ENCODE measurements at places on chromosomes 6 and 20.

- DNase-seq = no peak
Observed at GRCh38 chr6:192313-192664, 100.0 kb upstream of the DUSP22 start.

DNA sequence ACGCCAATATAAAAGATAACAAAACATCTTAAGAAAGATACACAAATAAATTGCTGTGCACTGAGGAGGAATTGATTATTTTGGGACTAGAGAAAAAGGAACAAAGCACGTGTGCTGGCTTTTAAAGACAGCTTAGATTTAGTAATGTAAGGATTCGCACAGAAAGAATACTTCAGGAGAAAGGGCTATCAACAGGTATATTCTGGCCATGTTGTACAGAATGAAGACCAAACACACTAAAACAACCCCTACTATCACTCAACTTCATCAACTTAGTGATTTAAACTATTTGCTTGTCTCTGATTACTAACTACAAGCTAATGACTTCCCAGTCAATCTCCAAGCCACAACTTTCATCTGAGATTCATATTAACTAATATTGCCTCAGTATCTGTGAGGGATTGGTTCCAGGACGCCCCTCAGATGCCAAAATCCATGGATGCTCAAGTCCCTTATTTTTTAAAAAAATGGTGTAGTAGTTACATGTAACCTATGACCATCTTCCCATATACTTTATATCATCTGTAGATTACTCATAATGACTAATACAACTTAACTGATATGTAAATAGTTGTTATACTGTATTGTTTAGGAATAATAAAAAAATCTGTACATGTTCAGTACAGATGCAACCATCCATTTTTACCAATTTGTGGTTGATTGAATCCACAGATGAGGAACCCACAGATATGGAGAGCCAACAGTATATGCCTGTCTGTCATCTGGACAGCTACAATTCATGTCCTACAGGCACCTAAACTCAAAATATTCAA, 4.5 kb downstream of the DEK start:
- no peak for DNase-seq

DNA sequence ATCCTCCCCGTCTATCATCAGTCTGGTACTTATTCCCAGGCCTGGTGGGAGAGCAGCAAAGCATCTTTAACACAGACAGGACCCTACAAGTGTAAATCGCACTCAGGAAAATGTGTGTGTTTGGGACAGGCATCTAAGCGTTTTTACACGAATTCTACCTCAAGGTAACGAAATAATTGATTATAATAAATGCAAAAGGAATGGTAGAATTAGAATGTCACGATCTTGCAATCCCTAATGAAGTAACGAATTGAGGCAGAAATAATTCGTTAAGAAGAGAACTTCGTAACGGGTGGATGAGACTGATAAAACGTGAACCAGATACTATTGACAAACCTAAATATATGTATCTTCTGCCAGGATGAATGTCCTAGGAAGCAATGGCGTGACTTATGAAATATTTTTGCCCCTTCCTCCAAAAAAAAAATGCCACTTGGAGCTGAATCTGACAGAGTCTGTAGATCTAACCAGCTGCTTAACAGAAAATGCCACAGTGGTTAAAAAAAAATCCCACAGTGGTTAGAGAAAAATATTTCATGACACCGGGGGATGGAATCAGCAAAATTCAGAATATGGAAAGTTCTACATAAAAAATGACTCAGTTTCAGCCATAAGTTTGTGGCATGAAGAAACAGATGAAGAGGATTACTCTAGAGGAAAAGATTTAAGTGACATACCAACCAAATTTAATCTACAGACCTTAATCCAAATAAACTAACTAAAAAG, 68.7 kb downstream of the F13A1 start:
- no peak for DNase-seq

- DNase-seq = no peak
Observed at GRCh38 chr20:43983904-43984361, 69.3 kb downstream of the TOX2 start.

DNA sequence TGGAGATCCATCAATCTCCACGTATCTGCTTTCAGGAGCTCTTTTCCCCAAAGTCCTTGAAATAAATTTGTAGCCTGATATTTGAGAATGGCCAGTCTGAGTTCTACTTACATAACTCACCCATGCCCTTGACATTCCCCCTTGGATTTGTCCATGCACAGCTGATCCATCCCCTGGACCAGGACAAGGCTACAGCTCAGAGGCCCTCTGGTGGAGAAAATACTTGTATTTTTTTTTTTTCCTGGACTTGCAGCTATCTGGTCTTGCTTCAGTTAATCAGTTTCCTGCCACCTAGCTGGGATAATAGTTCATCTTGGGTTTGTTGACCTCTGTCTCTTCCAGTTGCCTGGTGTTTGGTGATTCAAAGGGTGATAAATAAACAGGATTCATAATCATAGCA, 467.6 kb downstream of the DHX35 start:
- no peak for DNase-seq

- no peak for DNase-seq
Observed at GRCh38 chr6:149109397-149110070, 208.0 kb upstream of the TAB2 start.

DNA sequence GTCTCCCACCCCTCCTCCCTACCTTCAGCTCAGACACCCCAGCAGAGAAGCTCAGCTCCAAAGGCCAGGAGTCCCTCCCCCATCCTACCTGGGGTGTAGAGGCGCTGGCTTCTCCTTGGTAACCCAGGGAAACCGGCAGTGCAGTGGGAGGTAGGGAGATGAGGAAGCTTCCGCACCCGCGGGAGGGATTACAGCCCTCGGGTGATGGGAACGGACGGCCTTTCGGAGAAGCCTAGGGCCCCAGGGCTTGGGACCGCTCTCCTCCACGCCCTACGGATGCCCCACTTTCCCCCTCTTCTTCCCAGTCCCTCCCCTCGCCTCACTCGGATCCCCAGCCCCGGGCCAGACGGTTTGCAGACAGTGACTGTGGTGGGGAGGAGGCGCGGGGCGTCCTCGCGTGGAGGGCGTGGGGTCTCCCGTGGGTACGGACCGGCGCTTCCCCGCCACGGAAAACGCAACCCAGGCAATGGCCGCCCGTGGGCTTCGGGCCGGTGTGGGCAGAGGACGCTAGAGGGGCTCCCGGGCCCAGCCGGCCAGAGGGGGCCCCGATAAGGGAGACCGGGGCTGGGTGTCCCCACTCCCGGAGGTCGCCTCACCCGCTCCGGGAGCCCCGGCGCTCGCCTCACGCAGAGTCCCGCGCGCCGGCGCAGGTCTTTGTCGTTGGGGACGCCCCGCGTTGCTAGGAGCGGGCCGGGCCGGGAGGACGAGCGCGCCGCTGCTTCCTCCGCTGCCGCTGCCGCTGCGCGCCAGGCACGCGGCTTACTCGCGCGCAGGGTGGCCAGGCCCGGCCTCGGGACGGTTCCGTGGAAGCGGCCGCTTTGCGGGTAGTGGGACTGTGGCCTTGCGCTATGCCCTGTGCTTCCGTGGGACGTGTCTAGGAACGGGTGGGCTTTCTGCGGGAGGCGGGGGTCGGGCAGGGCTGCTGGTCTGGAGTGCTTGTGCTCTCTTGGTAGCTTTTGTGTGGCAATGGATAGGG, 15.8 kb downstream of the AARS2 start:
- DNase-seq = peak; percentile 5

GRCh38 chr20:4073852-4074741, 58.7 kb upstream of the RNF24 start:
- no peak for DNase-seq

- DNase-seq = no peak
Observed at GRCh38 chr6:34743625-34744293, 13.5 kb upstream of the SNRPC start.

- no peak for DNase-seq
Observed at GRCh38 chr20:47600967-47601547, 99.4 kb downstream of the NCOA3 start.

DNA sequence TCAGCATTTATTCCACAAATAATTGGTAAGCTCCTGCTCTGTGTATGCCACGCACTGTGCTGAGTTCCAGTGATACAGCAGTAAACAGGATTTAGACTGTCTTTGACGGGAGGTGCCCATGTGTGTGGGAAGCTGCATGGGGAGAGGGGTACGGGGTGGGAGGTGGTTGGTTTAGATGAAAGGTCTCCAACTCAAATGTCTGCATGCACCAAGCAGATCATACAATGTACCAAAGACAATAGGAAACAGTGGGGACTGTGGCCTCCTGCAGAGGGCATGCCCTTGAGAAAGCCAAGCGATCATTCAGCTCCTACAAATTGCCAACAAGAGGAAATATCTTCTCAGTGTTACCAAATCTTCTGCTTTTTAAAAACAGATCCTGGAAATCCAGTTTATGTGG, 36.1 kb downstream of the SLC22A2 start:
- DNase-seq = no peak

GRCh38 chr6:132843316-132844035, 29.1 kb downstream of the RPS12 start:
- DNase-seq = no peak

DNA sequence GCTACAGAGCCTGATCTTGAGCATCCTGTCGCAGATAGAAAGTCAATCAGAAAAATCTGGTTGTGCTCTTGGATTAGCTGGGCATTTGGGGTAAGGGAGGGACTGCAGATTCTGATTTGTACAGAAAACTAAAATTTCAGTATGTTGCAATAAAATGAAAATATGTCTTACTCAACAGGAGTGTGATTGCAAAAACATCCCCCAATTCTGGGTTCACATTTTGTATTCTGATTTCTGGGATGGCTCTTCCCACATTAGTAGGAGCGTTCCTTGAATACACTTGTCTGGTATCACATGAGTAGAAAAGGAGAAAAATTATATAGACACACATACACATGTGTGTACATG, 40.5 kb downstream of the PANK2 start:
- DNase-seq = no peak

DNA sequence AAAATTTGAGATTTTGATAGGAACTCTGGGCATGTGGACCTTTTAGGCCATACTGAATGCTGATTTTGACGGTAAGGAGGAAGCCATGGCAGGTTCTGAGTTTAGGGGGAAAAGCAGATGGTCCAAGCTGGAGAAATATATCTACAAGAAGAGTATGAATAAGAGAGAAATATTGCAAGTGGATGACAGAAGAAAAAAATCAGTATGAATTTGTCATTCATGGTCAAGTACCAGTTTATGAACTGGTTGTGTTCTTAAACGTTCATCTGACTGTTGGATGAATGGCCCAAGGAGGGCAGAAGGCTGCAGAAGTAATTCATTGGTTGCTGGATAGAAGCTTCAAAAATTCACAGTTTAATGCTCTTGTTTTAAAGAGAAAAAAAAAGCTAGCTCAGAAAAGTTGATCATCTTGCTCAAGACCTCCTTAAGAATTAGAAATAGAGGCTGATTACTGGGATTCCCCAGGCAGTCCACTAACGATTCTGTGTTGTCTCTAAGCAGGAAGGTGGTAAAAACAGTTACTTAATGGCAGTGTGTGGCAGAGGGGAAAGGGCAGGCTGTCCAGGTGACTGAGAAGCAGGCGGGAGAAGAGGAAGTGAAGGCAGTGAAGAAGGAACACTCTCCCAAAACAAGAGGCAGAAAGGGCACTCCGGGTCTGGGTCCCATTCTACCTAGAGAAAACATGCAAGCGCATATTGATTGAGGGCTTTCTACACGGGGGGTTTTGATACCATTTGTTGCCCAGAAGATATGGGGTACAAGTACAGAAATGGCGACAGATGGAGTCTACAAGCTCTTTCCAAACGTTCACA, 2.0 kb upstream of the DUSP22 start:
- DNase-seq = no peak

- no peak for DNase-seq
Observed at GRCh38 chr6:121940728-121941127, 458.7 kb upstream of the HSF2 start.

DNA sequence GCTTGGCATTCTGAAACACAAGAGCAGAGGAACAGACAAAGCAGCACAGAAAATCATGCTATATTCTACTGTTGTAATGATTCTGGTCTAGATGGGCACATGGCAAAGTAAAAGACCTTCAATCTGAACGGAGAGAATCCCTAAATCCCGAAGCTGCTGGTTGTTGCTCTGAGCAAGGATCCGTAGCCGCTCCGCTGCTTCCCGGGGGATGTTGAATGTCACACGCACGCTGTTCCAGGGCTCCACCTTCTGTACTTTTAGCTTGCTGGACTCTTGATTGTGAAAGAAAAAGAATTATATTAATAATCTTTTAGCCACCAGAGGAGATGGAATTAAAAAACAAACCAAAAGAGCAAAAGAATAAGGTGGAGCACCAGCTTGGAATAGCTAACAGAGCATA, 49.3 kb downstream of the NCOA6 start:
- no peak for DNase-seq

- DNase-seq = peak; percentile 62
Observed at GRCh38 chr6:5764401-5764955, 242.2 kb downstream of the NRN1 start.

DNA sequence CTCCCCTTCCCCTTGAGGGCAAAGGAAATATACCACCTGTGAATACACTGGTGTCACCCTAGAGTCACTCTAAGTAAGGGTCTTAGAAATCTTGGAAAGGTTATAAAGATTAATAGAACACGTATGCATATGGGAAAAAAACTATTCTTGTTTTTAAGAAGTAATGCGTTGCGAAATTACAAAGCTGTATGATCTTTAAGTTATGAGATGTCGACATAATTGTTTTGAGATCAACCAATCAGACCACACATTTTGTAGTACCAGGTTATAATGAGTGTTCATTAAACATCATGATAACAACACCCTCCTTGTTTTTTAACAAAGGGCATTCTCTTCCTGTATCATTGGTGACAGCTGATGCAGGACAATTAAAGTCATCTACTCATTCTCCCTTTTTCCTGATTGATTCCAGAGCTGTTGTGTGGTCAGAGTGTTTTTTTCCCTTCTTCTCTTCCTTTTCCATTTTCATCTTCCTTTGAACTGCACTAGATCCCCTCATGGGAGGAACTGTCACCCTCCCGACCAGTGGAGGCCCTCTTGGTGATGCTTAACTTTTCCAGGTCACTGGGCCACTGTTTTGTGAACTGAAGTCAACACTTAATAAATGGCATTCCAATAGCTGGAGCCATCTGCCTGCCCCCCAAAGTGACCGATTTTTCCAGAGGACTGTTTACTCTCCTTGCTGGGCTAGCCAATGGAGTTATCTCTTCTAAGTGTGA, 37.0 kb downstream of the PRDM1 start:
- no peak for DNase-seq

GRCh38 chr6:146937316-146937715, 266.9 kb upstream of the STXBP5 start:
- DNase-seq = no peak
